ENCODE measurements at places on chromosomes 5 and 9. TPM values are rescaled to one million over a fixed set of nuclear protein-coding genes. Genes with fewer than 3 reads are reported as not detected.

DNA sequence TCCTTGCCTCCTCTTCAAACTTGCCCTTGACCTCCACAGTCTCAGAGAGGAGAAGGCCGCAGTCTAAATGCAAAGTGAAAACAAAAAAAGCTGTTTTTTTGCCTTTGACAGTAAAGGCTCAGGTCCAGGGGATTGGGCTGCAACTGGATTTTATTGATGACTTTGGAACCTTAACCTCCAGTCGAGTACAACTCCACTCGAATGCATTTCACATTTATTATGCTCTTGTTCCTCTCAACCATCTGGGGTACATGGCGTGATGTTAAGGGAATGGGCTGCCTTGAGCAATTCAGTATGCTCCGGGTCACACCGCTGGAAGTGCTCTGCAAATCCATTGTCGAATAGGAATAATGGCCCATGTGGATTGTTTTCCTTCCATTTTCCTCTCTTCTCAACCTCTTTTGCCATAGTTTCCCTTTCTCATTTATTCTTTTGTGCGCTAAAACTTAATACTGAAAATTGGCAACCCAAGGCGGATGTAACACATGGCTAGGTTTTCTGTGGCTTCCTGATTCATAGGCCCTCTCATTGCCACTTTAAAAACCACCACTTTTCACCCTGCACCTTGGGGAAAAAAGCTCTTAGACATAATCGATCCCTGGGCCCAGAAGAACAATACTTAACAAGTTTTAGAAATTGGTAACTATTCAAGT is 34.3 kb downstream of the ITK start:
- DNase-seq, result no peak

- DNase-seq, result no peak
These were observed 171.0 kb downstream of the OLFM1 start for GRCh38 chr9:135258461-135258860.

Gene NR2F1
- total RNA-seq, result 25.1 TPM

GRCh38 chr5:125257057-125257972 is 510.9 kb upstream of the ZNF608 start:
- no peak for DNase-seq

DNA sequence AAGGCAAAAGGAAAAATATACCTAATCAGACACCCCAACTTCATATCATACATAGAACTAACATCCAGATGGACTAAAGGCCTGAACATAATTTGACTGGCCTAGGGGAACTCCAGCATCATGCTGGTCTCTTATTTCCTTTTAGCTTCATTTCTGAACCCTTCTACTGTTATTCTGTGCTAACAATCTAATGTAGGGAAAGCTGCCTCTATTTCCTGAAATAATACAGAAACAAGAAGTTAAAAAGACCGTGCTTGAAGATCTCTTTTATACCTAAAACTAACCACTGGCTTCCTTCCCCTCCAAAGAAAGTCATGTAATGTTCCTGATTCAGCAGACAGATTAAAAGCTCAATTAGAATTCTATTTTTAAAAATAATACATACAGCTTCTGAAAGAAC is 36.7 kb downstream of the LPAR1 start:
- no peak for DNase-seq

DNA sequence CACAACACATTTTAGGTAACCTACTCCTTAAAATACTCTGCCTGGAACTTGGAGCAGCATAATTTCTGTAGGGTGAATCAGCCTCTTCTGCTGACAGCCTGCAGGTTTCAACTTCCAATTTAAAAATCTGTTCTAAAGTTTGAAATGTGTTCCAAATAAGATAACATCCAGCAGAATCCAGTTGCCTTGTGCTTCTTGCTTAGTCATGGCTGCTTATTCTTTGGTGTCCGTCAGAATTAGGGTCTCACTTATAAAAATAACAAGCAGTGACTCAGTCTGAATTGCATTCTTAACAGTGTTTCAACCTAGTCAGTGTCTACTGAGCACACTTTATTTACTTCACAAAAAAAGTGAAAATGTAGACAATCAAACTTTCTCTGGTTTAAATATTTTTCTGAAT is 3.7 kb downstream of the CDH6 start:
- no peak for DNase-seq

Gene UBTD2
- 18.8 TPM for total RNA-seq

Gene ARHGEF39
- 15.4 TPM for total RNA-seq

- DNase-seq, result no peak
These were observed 121.6 kb downstream of the OXCT1 start for GRCh38 chr5:41748631-41749030.

Gene POLR3G
- total RNA-seq, result 16.6 TPM

GRCh38 chr9:136826188-136826541 is 16.1 kb upstream of the AJM1 start:
- DNase-seq, result no peak

Gene PRR16
- 1.5 TPM for total RNA-seq

DNA sequence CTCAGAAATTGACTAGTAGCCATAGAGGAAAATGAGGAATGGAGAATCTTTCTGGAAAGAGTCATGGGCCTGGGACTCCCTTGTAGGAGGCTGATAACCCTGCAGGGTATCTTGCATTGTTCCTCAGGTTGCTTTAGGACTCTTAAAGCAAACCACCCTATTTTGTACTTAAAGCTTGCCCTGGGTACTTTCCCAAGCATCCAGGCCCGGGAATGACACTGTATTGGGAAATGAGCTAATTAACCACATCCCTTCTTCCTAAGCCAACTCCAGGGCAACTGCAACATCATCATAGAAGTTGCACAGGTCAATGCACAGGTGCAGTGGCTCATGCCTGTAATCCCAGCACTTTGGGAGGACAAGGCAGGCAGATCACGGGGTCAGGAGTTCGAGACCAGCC is 55.9 kb downstream of the UGCG start:
- DNase-seq, result no peak

DNA sequence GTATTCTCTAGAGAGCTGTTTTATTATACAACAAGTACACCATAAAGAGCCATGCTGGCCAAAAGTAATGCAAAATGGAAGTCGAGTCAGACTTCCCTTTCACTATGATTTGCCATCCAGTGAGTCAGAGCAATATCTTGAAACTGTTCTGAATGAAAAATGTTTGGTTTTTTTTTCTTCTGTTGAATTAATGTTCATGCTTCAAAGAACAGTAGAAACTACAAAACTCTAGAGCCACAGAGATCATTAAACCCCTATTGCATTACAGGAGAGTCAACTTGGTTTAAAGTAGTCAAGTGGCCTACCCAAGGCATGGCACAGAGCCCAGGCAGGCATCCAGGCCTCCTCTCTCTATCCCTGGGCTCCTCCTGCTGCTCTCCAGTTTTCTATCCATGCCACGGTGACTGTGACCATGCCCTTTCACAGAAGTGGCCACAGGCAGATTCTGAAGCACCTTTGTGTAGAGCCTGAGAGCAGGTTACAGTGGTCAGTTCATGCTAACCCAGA is 358.9 kb downstream of the DEPDC1B start:
- DNase-seq, result no peak

Gene LCN15
- total RNA-seq, result not detected

Measured in Calu3 (cell line).